ENCODE measurements at places on chromosomes 4 and X.

DNA sequence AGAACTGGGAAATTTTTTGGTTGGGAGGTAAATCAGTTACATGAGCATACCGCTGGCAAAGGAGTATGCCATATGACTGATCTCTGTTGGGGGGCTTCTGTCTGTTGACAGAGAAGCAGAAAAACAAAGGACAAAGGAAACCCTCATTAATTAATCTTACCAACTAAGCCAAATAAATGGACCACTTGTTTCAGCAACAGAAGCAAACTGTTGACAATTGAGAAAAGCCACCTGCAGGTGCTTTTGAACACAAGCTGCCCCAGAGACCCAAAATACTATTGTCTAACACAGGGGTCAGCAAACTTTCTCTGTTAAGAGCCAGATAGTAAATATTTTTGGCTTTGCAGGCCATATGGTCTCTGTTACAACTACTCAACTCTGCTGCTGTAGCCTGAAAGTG lies 7.0 kb upstream of the FRYL start:
- DNase-seq = no peak

GRCh38 chr4:86108834-86109233 lies 251.0 kb downstream of the MAPK10 start:
- DNase-seq = no peak

- DNase-seq = no peak
These were observed 11.3 kb downstream of the RGS12 start for GRCh38 chr4:3303923-3304710.

DNA sequence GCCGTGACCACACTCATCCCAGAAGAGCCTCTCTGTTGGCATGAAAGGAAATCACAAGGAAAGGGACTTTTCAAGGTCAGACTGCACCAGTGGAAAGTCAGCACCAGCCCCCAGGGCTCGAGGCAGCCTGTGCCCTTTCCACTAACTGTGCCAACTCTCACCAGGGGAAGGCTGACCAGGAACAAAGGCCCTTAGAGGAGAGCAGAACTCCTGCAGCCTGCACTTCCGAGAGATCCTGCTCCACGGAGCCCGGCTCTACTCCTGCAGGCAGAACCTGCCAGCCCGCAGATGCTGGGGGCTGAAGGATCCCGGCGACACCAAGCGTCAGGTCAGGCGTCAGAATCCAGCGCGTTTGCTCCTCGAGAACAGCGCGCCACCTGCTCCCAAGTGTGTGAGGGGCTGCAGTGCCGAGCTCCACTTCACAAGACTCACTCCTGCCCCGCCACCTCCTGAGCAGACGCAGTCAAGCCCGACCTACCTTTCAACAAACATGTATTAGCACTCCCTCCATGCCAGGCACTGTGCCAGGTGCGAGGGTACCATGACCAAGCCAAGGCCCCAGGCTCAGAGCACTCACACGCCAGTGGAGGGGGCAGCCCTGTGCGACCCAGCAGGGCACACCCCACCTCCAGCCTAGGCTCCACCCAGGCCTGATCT lies 13.6 kb upstream of the HELT start:
- DNase-seq = no peak

DNA sequence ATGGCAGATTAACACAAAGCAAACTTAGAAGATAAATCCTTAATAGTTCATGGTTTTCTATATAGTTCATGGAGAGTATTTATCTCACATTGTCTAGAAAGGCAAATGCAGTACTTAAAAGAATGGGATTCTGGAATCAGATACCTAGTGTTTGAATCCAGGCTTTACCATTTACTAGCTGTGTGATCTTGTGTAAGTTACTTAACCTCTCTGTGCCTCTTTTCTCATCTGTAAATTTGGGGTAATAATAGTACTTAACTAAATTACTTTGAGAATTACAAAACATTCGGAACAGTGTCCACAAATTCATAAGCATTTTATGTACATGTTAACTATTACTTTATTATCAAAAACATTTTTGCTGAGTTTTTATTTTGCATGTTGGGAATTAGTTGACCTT lies 15.8 kb downstream of the MAGEB1 start:
- no peak for DNase-seq

DNA sequence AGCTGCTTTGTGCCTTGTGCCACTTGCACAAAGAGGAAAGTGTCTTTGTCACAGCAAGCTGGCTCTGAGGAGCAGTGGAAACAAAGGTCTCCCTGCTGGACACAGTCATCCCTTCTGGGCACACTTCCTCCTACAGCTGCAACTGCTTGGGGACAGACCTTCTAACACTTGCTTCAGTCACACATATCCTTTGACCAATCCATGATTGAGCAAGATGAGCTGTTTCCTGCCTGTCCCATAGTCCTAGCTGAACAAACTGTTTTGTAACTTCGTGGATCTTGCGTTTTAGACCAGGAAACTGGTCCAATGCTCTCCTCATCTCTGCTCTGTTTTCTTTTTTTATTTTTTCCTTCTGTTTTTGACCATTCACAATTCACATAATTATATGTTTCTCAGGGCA lies 98.5 kb downstream of the RRAGB start:
- no peak for DNase-seq

DNA sequence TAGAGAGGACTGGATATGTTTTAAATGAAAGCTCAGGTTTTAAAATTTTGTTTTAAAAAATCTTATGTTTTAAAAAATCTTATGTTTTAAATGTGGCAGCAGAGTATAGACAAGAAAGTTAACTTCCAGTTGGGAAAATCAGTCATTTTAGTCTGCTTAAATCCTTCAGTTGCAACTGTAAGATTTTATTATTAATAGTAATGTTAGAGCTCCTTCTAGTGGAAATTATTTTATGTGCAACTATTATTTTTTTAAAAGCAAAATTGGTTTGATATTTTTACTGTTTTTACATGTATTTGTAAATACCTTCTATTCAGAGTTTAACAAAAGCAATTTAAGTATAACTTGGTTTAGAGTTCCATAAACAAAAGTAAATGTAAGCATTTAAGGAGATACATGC lies 8.5 kb upstream of the NUDT6 start:
- DNase-seq = no peak

- no peak for DNase-seq
These were observed 28.1 kb downstream of the CLNK start for GRCh38 chr4:10656420-10656819.

DNA sequence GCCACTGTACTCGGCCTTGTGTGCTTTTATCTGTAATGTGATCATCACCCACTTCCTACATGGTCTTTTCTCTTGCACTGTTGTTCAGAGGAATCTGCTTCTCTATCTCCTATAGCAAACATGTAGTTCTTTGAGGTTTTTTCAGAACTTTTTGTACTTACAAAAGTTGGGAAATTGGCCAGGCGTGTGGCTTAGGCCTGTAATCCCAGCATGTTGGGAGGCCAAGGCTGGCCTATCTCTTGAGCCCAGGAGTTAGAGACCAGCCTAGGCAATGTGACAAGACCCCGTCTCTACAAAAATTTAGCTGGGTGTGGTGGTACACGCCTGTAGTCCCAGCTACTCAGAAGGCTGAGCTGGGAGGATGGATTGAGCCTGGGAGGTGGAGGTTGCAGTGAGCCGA lies 30.4 kb downstream of the TAF1 start:
- DNase-seq = no peak

DNA sequence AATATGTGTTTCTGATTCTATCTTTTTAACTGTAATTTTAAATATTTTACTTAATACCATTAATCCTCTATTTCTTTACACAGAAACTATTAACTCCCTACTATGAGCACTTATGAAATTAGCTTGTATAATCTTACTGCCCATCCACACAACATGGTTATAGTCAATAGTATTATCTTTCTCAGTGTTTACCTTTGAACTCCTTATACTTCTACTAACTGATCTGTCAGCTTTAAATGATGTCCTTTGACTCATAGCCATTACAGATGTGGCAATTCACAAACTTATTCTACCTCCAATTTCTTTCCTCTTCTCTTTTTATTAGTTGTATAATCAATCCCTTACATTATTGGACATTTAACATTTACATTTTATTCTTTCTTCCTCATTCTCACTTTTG lies 5.5 kb downstream of the SEC31A start:
- no peak for DNase-seq

- DNase-seq = no peak
These were observed 448.2 kb upstream of the FAT1 start for GRCh38 chr4:187171706-187172339.

- no peak for DNase-seq
These were observed 119.9 kb upstream of the SPIN4 start for GRCh38 chrX:63471004-63471403.

- no peak for DNase-seq
These were observed 88.3 kb downstream of the EVC2 start for GRCh38 chr4:5619913-5620625.

DNA sequence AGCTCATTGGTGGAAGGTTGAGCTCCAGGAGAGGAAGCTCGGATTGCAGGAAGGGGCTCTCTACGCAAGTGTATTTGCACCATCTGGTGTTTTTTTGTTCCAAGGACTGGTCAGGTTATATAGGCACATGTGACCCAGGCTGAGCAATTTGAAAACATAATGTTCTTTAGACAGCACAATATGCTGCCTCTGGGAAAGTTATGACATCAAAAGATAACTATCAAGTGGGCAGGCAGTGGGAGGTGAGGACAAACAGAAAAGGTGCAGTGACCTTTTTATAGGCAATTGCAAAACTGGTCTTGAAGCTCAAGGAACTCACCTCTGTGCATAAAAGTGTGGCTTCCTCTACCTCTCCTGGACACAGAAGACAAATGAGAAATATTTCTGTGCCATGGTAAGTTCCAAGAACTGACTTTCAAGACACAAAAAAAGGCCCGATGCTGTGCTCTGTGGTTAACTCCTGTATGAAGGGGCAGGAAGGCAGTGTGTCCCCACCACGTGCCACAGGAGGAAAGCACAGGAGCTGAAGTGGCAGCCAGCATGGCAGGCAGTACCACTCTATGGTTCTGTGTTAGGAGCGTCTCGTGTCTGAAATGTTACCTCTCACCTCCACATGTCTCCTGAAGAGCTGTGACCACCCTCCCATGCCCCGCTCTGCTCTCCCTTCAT lies 128.6 kb downstream of the SHROOM3 start:
- DNase-seq = no peak

DNA sequence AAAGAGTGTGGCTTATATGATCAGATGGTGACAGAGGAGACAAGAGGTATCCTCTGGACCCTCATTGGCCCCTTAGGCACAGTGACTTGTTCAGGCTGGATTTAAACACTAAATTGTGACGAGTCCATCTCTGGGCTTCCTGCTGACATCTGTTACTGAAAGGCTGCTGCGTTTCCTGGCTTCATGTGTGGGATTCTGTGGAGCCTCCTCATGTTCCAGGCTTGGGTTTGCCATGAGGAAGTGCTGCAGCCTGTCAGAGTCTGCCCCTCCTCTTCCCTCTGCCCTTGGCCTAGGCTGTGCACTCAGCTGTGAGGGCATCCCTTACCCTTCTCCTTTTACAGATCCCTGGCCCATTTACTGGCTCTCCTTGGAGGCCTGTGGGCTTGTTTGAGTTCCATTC lies 159.1 kb upstream of the TTC29 start:
- no peak for DNase-seq

GRCh38 chr4:86306816-86307215 lies 53.0 kb downstream of the MAPK10 start:
- DNase-seq = no peak

- DNase-seq = no peak
These were observed 515.6 kb downstream of the PPARGC1A start for GRCh38 chr4:23374259-23374658.

DNA sequence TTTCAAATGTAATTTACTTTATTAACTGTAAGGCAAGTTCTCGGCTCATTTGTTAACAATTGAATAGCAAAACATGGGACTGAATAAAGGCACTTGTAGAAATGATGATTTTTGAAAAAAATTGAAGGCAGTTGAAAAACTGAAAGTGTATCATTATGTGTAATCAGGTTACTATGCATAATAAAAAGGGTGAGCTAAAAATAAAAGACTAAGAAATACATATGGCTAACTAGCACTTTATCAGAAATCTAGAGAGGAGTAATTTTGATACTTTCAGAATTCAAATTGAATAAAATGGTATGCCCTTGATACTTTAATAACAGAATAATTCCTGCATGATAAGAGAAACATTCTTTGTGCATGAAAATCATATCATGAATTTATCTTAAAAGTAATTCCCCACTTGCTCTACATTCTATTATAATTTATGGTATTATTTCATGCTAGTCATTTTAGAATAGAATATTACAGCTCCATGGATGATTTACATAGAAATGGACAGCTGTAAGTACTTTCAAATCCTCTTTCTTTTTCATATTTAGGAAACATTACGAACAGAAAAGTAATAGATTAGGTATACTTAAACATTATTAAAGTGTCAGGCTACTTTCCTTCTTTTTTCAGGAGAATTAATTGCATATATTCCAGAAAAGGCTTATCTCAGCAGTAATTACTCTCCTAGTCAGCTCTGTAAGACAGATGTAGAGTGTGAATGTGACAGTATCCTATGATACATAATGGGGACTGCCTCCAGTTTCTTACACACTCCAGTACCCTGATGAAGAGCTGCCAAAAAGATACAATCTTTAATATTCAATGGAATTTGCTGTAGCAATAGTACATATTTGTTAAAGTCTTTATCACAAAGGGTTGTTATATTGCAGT lies 697.3 kb downstream of the CCSER1 start:
- no peak for DNase-seq

- DNase-seq = peak; percentile 63
These were observed 118.4 kb downstream of the DTHD1 start for GRCh38 chr4:36399762-36400353.

DNA sequence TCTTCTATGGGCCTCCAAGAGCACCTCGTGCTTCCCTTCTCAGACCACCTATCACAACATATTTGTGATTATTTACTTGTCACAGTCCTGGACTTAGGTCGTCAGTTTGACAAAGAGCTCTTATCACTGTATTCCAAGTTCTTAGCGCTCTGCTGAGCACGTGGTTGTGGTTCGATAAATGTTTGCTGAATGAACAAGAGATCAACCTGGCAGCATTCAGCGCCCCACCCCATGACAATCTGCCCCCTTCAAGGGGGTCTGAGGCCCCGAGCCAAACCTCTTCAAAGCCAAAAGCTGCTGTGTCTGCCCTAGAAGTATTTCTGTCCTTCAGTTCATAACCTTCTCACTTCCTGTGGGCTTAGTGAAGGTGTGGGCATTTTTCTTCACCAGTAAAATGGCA lies 15.0 kb downstream of the RPS4X start:
- DNase-seq = no peak

DNA sequence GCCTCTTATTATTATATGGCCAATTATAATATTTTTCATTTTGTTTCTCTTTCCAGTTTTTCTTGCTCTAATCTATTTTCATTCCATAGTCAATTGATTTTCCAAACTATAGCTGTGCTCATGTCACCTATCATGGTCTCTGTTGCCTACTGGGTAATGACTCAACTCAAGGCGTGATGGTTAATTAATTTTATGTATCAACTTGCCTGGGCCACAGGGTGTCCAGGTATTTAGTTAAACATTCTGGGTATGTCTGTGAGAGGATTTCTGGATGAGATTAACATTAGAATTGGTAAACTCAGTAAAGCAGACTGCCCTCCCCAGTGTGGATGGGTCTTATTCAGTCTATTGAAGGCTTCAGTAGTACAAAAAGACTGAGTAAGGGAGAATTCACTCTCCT lies 9.9 kb downstream of the FHIP1A start:
- DNase-seq = no peak
